ENCODE measurements at places on chromosomes 5 and 9.

DNA sequence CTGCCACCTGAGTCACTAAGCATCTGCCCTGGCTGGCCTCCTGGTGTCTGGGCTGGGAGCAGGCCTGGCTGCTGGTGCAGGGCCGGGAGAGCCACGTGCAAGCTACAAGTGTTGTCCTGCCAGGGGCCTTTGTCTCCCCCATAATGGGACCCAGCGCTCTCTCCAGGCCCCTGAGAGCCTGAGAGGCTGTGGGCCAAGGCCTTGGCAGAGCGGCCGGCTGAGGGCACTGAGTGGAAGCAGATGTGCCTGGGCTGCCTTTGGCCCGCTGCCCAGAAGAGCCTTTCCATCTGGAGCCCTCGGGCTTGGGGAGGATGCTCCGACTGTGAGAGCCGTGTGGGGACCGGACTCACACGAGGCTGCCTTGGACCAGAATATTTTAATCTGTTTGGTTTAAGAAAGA is 185.5 kb downstream of the RGS3 start:
- peak; percentile 50 for DNase-seq

GRCh38 chr9:121942866-121943382 is 150.2 kb downstream of the TTLL11 start:
- no peak for DNase-seq

DNA sequence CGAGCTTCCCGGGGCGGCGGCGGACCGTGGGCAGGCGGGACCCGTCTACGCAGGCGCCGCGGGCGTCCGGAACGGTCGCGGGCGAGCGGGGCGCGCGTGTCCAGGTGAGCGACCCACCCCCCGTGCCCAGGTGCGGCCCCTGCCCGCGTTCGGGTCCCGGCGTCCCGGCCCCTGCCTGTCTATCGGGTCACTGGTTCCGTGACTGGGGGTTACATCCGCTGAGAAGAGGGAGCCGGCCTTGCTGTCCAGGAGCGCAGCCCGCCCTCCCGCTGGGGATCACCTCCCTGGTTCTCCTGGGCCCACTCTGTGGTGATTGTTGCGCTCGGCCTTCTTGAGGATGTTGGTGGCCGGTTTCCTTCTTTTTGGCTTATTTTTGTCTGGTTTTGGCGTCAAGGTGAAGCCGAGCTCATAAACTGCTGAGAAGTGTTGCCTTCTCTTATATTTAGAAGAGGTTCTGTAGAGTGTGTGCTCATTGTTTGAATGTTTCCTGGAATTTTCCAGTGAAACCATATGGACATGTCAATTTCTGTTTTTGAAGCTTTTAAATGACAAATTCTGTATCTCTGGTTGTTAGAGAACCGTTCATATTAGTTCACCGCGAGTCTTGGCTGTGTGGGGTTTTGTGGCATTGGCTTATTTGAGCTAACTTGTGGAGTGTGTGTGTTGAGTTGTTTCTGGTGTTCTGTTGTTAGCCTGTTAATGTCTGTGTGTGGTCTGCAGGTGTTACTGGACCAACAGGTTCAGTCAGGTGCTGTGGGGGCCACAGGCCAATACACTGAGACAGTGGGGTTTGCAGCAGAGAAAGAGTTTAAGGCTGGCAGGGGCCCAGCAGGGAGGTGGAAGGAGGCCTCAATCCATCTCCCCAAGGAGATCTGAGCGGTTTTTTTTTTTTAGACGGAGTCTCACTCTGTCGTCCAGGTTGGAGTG is 621 bp downstream of the CEP72 start:
- no peak for DNase-seq

DNA sequence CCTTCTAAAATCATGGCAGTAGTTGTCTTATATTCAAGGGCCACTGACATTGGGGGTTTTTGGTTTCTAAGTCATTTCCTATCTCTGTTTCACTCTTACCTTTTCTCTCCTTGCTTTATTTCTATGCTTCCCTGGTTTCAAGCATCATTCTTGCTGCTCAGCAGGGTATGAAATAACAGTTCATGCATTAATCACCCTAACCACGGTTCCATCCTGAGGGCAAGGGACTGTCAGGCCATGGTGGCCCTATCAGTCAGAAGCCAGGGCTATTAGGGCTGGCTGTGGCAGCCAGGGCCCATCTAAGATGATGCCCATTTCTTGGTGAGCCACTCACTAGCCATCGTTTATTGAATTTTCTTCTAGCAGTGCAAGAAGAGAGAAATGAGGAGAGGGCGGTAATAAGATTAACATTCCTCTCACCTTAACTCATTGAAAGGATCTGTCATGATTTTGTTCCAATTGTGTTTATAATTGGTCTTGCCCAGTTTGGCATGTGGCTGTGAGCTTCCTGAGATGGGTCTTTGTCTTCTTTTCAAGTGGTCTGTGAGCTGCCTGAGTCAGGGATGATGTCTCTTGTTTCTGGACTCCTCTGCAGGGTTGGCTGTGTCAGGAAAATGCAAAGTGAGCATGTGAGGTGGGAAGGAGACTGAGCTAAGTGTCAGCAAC is 45.2 kb downstream of the CYSTM1 start:
- DNase-seq, result no peak

DNA sequence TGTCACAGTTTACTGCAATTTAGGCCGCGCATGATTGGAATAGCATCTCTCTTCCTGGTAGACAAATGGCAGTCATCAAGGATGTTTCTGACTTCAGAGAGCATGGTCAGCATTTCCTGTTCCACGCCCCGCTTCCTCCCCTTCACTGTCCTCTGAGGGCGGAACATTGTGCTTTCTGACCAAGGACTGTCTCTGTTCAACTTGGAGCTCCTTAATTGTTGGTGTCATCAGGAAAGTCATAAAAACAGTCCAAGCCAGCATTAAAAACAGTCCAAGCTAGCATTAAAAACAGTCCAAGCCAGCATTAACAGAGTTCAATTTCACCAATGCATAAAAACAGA is 301.3 kb upstream of the IRX4 start:
- no peak for DNase-seq

- no peak for DNase-seq
Measured at GRCh38 chr9:127176631-127177030, 54.2 kb upstream of the ANGPTL2 start.

GRCh38 chr9:93603011-93603410 is 26.6 kb downstream of the PHF2 start:
- no peak for DNase-seq

DNA sequence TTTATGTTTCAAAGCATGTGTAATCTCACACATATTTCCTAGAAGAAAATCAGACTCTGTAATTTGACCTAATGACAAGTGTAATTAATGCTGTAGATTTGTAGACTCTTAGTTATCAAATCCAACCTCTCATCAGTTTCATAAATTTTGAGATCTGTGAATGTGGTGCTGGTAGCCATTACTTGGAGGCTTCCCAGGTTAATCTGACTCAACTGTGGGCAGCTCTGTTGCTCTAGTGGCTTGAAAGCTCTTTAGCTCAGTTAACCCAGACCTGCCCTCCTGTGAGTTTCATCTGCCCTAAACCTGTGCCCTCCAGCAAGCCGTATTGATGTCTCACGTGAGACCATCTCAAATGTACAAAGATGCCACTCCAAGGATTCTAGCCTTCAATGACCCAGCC is 323.4 kb downstream of the FBXL7 start:
- no peak for DNase-seq

- DNase-seq, result no peak
Measured at GRCh38 chr5:62701036-62701435, 122.4 kb downstream of the LRRC70 start.

DNA sequence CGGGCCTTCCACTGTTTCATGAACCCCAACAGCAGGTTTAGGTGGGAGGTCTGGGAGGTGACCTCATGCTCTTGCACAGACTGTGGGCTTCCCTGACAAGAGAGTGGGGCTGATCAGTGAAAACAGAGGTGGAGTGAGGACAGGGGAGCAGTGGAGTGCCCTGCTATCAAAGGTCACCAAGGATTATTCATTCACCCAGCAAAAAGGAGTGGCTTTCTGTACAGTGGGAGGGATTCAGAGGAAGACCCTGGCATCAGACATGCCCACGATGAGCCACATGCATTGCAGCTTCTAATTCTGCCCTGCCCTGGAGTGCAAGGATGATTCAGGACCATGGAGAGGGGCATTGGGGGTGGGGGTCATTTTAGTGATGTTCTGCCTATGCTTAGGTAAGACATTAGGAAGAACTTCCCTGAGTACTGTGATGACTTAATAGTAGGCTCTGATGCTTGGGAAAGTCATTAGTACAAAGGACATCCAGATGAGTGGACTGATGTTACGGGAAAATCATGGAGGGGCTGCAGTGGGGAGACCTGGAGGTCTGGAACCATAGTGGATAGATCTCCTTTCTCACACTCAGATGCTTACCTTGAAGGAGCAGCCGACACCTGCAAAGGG is 12.8 kb downstream of the TRAF1 start:
- DNase-seq, result no peak

GRCh38 chr9:100064872-100065581 is 33.8 kb downstream of the ERP44 start:
- DNase-seq, result no peak

DNA sequence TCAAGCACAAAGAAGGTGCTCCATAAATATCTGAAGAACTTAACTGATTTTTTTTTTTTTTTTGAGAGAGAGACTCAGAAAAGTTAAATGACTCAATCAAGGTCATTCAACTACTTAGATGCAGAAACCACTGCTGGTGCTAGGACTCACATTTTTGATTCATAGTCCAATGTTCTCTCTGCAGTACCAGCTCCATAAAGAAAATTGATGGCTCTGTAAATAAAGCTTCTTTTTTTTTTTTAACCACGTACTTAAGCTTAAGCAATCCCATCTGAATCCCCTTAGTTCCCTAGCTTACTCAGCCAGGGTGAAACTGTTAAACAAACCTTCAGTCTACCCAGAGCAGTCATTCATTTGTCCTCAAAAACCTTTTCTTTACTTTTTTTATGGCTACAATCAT is 657.0 kb upstream of the WWC1 start:
- no peak for DNase-seq

DNA sequence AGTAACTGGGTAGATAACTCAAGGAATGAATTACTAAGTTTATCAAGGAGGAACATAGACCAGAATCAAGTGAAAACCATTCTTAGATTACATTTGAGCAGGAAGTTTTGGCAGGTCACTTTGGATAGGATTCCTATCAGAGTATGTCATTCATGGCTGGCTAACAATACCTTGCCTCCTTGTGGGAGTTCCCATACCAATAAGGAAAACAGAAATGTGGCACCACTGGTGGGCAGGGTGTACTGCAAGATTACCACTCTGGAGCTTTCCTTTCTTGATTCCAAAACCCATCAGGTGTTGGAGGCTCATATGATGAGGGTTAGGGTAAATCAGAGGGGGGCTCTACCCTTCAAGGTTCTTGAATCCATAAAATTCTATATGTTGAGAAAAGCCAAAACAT is 18.6 kb upstream of the SPATA31D1 start:
- no peak for DNase-seq

- peak; percentile 91 for DNase-seq
Measured at GRCh38 chr5:505951-506525, 18.2 kb downstream of the SLC9A3 start.

- no peak for DNase-seq
Measured at GRCh38 chr9:122213589-122214413, 15.0 kb downstream of the LHX6 start.

DNA sequence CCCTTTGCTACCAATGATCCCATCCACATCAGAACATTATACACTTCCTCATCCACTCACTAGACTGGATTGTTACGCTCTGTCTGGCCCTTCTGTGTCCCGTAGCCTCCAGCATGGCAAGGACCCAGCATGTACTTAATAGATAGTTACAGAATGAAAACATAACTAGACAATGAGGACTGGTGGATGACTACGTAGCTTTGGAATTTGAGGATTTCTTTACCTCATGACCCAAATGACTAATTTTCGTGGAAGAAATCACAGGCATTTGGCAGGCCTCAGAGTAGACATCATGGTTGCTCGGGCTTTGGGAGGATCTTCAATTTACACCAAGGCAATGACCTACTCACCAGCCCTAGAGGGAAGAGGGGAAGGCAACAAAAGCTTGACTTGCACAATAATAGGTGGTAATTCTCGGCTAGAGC is 299.8 kb downstream of the TLE1 start:
- peak; percentile 77 for DNase-seq

DNA sequence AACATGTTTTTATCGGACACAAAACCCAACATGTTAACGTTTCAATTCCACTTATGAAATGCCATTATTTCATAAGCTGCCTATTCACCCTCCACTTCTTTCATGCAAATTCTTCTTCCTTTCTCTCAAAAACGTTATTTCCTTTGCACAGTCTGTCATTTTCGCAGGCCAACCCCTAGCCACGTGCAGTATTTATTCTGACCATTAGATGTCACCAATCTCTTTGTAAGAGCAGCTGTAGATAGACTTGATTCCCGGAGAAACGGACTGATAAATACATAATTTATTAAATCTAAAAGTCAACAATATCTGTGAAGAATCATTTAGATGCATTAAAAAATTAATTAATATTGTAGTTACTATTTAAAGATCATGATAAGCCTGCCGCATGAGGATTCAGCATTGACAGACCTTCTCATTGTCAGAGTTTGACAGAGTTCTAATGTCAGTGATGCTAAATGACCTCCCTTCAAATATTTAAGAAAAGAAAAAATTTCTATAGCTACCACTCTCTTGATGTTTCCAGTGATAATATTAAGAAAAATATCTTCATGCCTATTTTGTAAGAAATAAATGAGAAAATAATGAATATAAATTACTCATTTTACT is 933.6 kb downstream of the CDH12 start:
- no peak for DNase-seq

- DNase-seq, result no peak
Measured at GRCh38 chr5:53900677-53901076, 340.2 kb downstream of the NDUFS4 start.

GRCh38 chr5:20158006-20158405 is 170.0 kb upstream of the CDH18 start:
- DNase-seq, result no peak

DNA sequence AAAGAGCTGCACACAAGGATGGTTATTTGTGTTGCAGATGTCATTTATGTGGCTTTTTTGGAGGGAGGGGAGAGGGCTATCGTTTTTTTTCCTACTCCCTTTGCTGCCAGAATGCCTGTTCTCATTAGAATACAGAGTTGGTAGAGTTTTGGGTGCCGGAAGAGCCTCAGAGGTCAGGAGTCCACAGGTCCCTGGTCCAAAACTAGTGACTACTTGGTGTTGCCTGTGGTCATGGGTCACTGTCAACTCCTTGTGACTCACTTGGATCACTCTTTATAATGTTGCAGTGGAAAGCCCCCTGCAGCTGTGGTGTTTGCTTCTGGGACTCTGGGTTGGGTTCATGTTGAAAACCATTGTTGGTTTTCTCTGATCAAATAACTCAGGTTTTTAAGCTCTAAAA is 131.4 kb downstream of the MAST4 start:
- no peak for DNase-seq

DNA sequence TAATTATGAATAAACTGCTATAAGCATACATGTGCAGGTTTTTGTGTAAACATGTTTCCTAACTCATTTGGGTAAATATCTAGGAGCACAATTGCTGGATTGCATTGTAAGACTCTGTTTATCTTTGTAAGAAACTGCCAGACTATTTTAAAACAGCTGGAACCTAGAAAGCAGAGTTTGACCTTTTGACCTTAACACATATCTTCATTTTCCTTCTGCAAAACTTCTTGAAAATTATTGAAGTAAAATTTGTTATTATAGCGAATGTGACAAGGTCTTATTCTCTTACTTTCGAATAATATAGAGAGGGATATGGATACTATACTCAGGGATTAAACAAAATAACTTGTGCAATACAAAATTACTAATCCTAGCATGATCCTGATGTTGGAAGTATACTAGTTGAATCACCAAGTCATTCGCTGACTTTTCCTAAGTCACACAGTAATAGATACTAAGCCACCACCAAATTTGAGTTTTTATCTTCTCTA is 3.2 kb upstream of the ANXA1 start:
- DNase-seq, result no peak
